Activated CD8-positive, alpha-beta T cell treated with anti-CD3 and anti-CD28 coated beads for 36 hours (primary cell): ENCODE measurements at places on chromosomes 6 and 20. TPM values are rescaled to one million over a fixed set of nuclear protein-coding genes. Genes with fewer than 3 reads are reported as not detected.

The IP6K3 gene
- not detected for total RNA-seq

The CDH26 gene
- total RNA-seq, result 1.0 TPM

The RNF182 gene
- total RNA-seq, result not detected

The DZANK1 gene
- total RNA-seq, result 1.8 TPM

The MAP3K5 gene
- 4.6 TPM for total RNA-seq

The CST7 gene
- 49.3 TPM for total RNA-seq

The LY6G6C gene
- not detected for total RNA-seq

The BMP7 gene
- total RNA-seq, result not detected

The PGBD1 gene
- total RNA-seq, result 2.2 TPM

The HLA-DOA gene
- 8.1 TPM for total RNA-seq

DNA sequence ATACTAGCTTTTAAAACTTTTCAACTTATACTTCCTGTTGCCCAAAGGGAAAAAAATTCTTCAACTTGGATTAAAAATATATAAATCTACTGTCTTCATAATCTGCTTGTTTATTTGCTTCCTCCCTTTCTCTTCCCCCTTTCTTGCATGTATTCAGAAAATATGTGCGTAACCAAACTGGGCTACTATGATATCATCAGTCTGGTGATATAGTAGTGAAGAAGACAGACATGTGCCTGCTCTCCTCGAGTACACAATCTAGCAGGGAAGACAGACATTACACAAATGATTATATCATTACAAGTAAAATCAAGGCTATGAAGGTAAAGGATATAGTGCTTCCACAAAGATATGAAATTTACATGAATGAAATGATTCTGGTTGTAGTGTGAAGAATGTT is 31.0 kb downstream of the IBTK start:
- DNase-seq, result no peak

DNA sequence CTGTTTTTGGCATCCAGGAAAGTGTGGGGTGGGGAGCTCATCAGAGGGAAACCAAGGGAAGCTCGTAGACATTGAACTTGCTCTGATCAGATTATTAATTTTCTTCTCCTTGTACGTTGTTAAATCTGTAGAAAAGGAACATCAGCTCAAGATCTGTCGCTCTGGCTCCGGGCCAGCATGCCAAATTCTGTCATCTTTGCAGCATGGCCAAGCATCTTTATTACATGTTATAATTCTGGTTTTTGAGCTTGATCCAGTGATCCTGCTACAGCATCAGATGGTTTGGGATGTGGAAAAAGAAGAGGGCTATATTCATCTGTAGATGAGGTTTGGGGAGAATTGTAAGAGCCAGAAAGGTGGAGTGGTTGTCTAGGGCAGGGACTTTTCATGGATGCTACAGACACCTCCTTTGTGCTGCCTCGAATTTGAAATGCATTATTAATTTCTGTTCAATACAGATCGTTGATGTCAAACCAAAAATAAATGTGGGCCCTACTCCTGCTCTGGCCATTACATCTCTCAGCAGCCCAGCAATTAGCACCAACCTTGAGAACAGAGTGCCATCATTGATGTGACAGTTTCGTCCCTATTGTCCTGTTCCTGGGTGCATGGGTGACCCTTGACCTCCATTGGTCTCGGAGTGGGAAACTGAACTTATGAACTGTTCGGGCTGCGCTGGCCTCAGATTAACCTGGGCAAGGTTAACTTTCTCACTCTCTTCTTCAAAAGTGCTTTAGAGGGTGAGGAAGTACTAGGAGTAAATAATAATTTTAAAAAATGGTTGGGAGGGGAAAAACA is 250.8 kb downstream of the SOX4 start:
- DNase-seq, result no peak

- DNase-seq, result peak; percentile 82
Observed at GRCh38 chr6:225121-225721, 67.1 kb upstream of the DUSP22 start.

DNA sequence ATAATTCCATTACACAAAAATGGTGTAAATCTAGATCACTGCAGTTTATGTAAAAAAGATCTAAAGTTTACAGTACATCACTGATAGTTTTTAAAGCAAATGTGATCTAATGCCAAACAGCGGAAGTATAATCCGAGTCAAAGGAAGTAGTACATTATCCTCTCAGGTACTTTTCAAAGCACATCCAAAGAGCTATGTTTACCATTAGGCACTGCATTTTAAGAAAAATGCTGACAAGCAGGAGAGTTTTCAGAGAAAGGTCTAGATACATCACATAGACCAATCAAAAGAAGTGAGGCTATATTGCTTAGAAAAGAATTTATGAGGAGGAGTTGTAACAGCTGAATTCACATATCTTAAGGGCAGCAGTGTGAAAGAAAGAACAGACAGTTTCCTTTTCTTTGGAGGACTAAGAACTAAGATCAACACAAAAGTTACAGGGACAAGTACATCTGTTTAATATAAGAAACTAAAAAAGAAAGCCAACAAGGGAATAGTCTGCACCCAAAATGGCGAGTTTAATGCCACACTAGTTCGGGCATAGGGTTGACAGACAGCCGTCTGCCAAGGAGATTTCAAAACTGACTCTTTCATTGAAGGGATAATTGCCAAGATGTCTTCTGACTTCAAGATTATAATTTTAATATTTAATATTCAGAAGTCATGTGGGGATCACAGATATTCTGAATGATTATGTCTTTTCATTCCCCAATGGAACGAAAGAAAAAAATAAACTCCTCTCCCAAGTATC is 1.4 kb downstream of the ZNF184 start:
- no peak for DNase-seq

DNA sequence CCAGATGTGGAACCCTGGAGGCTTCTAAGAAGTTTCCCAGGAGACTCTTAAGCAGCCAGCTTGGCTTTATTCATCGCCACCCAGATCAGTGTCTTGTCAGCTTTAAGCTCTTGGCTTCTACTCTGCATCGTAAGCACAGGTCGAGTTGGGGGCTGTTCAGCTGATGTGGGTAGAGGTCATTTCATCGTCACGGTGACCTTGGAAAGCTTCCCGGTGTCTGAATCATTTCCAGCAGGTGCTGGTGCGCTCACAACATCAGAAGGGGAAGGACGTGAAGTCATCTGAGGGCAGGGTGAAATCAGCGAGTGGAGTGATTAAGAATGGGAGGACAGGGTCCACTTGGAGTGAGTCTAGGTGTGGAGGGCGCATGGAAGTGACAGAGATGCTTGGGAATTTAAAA is 112.6 kb downstream of the SASH1 start:
- DNase-seq, result no peak

GRCh38 chr6:3729603-3730344 is 21.7 kb downstream of the PXDC1 start:
- DNase-seq, result no peak

- DNase-seq, result no peak
Observed at GRCh38 chr20:35547329-35547728, 5.5 kb downstream of the ERGIC3 start.

GRCh38 chr6:34791164-34791700 is 651 bp upstream of the BLTP3A start:
- peak; percentile 58 for DNase-seq

GRCh38 chr6:8079126-8079525 is 14.9 kb upstream of the BLOC1S5 start:
- no peak for DNase-seq

- no peak for DNase-seq
Observed at GRCh38 chr6:155201461-155202226, 62.2 kb upstream of the CLDN20 start.

- DNase-seq, result peak; percentile 86
Observed at GRCh38 chr6:144055121-144055931, 40.0 kb downstream of the SF3B5 start.

- DNase-seq, result no peak
Observed at GRCh38 chr6:169956580-169956979, 205.2 kb downstream of the ERMARD start.

- DNase-seq, result no peak
Observed at GRCh38 chr6:44898296-44898930, 429.7 kb upstream of the RUNX2 start.

DNA sequence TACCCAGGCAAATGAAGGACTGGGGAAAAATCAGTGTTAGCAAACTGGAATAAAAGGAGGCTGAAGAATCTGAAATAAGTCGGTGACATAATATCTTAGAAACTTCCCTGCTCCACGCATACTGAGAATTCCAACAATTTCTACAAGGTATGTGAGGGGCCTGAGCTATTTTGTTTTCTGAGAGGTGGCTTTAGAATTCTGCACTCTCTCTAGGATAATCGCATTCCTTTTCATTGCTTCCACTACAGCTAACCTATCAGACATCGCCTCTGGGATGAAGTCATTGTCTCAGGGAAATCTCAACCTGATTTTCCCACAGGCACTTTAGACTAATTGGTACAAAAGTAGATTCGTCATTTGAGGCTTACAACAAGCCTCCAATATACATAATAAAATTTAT is 740.8 kb downstream of the PHF3 start:
- no peak for DNase-seq

DNA sequence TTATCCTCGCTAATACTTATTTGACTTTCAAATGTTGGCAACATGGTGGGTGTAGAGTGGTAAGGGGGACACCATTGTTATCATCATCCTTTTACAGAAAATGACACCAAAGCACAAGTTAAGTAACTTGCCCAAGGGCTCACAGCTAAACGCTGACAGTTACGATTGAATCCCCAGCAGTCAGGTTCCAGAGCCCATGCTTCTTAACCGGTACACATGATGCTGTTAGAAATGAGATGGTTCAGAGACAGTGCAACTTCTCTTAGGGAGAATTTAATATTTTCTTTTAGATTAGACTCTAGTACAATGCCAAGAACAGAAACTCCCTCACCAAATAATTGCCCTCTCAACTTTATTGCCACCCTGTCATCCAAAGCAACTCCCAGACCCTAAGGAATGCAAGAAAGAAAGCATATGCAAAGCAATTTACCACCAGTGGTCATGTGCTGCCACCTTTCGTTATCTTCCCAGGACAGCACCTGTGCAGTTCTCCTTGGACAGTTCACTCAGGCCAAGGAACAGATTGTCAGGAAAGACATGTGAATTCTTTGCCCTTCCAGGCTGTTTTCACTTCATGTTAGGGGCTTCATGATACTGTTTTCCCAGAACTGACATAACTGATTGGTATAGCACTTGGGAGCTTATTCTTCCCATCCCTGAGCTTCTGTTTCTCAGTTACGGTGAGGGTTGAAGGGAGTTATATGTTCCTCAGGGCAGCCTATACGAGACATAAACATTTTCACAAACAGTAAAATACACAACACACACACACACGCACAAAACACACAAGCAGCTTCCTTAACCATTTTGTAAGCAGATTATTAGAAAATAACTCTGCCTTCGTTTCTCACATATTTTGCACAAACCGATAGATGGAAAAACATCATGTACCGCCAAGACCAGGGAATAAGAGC is 5.1 kb downstream of the HLA-DMA start:
- peak; percentile 62 for DNase-seq

- DNase-seq, result no peak
Observed at GRCh38 chr6:22024973-22025467, 271.8 kb downstream of the PRL start.

GRCh38 chr6:8337147-8337546 is 98.2 kb downstream of the SLC35B3 start:
- DNase-seq, result no peak

DNA sequence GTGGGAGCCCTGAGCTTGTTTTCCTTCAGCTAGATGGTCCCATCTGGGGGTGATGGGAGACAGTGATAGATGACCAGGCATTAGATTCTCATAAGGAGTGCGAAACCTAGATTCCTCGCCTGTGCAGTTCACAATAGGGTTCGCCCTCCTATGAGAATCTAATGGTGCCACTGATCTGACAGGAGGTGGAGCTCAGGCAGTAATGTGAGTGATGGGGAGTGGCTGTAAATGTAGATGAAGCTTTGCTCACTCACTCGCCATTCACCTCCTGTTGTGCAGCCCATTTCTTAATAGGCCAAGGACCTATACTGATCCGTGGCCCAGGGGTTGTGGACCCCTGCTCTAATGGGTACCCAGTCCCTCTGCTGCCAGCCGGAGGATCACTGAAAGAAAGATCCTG is 20.7 kb upstream of the KCNB1 start:
- DNase-seq, result no peak

- DNase-seq, result no peak
Observed at GRCh38 chr6:23559587-23560343, 566.2 kb upstream of the NRSN1 start.

GRCh38 chr6:155187106-155187505 is 76.7 kb upstream of the CLDN20 start:
- peak; percentile 40 for DNase-seq

DNA sequence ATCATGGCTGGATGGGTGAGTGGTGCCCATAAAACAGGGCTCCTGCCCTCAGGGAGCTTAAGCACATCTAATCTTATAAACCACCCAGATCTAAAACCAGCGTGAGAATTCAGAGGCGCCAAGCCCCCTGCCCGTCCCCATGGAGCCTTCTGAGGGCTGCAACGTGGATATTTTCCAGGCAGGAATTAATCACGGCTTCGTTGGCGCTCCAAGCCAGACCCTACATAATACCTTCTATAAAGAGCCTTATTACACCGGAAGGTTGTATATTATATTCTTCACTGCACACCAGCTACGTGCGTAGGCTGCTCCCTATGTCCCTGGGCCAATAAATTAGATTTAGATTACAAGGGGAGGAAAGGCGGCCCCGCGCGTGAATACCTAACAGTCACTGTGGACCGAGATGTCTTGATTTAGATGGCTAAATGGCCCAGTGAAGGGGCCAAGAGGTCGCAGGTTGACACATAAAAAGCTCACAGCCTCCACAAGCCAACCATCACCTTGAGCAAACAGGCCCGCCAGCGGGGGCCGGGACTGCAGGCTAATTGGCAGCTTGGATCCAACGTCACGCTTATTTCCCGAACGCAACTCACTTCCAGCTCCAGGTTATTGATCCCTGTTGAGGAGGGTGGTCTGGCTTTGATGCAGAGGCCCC is 64.7 kb upstream of the APCDD1L start:
- no peak for DNase-seq

GRCh38 chr6:111478749-111479148 is 4.3 kb downstream of the REV3L start:
- DNase-seq, result no peak

- no peak for DNase-seq
Observed at GRCh38 chr20:24818056-24818455, 131.0 kb upstream of the CST7 start.

DNA sequence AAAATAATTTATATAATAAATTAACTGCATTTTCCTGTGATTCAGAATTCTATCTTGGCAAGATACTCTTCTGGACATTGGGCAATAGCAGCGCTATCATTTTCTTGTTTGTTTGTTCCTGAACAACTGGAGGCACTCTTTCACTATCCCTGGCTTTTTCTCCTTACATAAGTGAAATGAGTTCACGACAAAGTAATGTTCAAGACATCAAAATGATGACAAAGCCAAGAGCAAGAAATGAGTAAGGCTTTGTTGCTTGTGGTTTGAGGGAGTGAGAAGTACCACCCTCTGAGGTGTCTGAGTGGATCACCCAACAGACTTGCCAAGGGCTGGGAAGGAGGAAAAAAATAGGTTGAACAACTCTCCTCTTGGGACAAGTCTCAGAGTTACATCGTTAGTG is 466.6 kb upstream of the JAG1 start:
- no peak for DNase-seq

GRCh38 chr6:35238843-35239289 is 20.7 kb upstream of the ZNF76 start:
- DNase-seq, result no peak
